ENCODE measurements at places on chromosomes 12 and 14. TPM values are rescaled to one million over a fixed set of nuclear protein-coding genes. Genes with fewer than 3 reads are reported as not detected.

GRCh38 chr12:102061096-102061559, 663 bp downstream of the WASHC3 start:
- no peak for DNase-seq

DAD1 gene
- total RNA-seq: 353 TPM

GRCh38 chr14:102445641-102446040, 63.9 kb downstream of the ANKRD9 start:
- no peak for DNase-seq

GRCh38 chr12:96208346-96208745, 14.2 kb downstream of the ELK3 start:
- peak; percentile 17 for DNase-seq
